Retina (tissue), 1 donor: ENCODE measurements at places on chromosomes 3 and 15.

GRCh38 chr3:78794431-78794830, 973.4 kb downstream of the ROBO1 start:
- DNase-seq = no peak

- no peak for DNase-seq
Observed at GRCh38 chr3:169286214-169286613, 377.3 kb downstream of the MECOM start.

GRCh38 chr3:21435871-21436270, 315.1 kb downstream of the ZNF385D start:
- no peak for DNase-seq

- no peak for DNase-seq
Observed at GRCh38 chr3:129549006-129549800, 6.2 kb downstream of the H1-8 start.

- no peak for DNase-seq
Observed at GRCh38 chr3:69970827-69971226, 28.7 kb upstream of the SAMMSON start.

- no peak for DNase-seq
Observed at GRCh38 chr15:32674681-32675080, 33.2 kb downstream of the SCG5 start.

GRCh38 chr15:60935130-60935529, 294.0 kb downstream of the RORA start:
- no peak for DNase-seq

DNA sequence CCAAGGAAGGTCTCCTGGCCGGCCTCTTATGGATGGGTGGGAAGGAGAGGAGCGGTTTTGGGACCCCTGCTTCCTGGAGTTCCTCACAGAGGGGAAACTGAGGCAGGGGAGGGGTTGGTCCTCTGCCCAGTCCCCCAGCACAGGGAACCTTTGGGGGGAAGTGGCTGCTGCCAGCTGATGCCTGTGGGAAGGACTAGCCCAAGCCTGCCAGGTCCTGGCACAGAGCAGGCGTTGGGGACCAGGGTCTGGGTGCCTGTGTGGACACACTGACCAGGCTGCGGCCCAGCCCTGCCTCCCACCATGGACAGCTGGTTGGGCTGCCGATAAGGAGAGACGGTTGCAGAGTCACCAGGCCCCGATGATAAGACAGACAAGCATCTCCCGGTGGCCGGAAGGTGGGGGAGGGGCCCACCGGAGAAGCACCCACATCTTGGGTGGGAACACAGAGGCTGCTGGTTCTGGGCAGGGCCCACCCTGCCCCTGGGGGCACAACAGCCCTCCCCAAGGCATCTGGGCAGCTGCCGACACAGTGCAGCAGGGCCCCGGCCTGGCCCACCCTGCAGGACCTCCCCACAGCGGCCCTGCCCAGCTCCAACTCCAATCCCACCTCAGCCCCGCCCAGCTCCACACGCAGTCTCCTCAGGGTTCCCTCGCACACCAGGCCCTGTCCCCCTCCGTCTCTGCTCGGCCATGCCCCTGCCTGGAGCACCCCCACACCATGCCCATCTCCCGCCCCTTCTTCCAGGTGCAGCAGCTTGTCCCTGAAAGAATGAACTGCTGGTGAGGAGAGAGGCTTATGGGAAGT, 50.7 kb downstream of the DNAJB8 start:
- no peak for DNase-seq

GRCh38 chr3:109809513-109809912, 472.2 kb upstream of the DPPA4 start:
- DNase-seq = no peak

- no peak for DNase-seq
Observed at GRCh38 chr3:96027718-96028117, 786.7 kb upstream of the EPHA6 start.

DNA sequence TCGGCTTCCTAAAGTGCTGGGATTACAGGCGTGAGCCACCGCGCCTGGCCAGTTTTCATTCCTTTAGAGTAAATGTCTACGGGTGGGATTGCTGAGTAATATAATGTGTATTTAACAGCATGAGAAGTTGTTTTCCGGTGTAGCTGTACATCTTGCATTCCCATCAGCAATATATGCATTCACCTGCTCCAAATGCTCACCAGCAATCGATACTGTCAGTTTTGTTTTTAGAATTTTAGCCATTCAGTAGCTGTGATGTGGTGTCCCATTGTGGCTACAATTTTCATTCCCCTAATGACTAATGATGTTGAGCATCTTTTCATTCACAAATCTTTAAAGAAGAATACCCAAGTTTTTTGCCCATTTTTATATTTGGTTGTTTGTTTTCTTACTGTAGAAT, 134.8 kb upstream of the RGMA start:
- no peak for DNase-seq
